HCT116 (cell line): ENCODE measurements at places on chromosomes 5 and 9.

DNA sequence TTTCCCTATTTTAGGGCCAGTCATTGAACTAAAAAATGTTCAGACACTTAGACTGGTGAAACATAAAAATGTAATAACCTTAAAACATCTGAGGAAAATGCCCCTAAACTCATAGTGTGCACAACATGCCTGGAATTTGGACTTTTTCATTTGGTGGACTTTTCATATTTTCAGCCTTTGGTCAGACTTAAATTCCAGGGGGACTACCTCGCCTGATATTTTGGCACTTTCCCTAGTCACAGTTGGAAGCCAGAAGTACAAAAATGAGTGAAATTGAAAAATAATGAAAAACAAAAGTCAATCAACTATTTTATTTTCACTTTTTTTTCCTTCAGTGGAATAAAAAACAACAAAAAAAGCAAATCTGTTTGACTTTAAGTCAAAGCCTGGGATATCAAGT is 256.2 kb downstream of the ACTL7B start:
- no peak for DNase-seq
- no peak overlapping the region for H3K4me3 ChIP-seq
- H3K27me3 ChIP-seq = no peaks in the 10 kb centered on the region

GRCh38 chr5:68021916-68022315 is 193.6 kb upstream of the PIK3R1 start:
- H3K27me3 ChIP-seq = no peaks in the 10 kb centered on the region
- no peak for DNase-seq
- no peak overlapping the region for H3K4me3 ChIP-seq
- no peak overlapping the region for H3K27ac ChIP-seq
- no peaks in the 10 kb centered on the region for H3K4me1 ChIP-seq

DNA sequence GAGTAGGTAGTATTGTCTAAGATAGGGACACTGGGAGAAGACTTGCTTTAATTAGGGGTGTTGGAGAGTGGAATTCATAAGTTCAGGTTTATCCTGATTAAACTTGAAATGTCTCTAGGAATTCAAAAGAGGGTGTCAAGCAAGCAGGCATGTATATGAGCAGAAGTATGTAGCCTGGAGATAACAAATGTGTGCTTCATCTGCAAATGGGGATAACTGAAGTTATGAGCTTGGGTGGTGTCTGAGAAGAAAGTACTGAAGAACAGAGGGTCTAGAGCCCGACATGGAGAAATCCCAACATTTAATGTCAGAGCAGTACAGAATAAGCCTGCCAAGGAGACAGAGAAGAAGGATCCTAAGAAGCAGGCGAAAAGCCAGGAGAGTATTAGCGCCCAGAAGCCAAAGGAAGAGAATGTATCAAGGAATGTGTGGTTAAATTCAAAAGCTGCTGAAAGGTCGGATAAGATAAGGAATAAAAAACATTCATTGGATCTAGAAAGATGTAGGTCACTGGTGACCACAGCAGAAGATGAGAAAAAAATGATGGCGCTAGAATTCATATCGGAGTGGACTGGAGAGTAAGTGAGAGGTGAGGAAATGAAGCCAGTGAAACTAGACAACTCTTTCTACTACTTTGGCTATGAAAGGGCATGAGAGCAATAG is 401.5 kb upstream of the PIK3R1 start:
- H3K4me3 ChIP-seq = no peak overlapping the region
- no peaks in the 10 kb centered on the region for H3K36me3 ChIP-seq
- H3K27ac ChIP-seq = no peak overlapping the region
- no peaks in the 10 kb centered on the region; the same call in 1 of the 2 replicates for H3K27me3 ChIP-seq
- H3K4me1 ChIP-seq = no peaks in the 10 kb centered on the region

- no peak for DNase-seq
- no peaks in the 10 kb centered on the region for H3K4me1 ChIP-seq
- no peak overlapping the region for H3K4me3 ChIP-seq
- H3K36me3 ChIP-seq = no peaks in the 10 kb centered on the region
- no peaks in the 10 kb centered on the region for H3K27me3 ChIP-seq
These were observed 327.8 kb downstream of the TMEM167A start for GRCh38 chr5:82749461-82749820.

DNA sequence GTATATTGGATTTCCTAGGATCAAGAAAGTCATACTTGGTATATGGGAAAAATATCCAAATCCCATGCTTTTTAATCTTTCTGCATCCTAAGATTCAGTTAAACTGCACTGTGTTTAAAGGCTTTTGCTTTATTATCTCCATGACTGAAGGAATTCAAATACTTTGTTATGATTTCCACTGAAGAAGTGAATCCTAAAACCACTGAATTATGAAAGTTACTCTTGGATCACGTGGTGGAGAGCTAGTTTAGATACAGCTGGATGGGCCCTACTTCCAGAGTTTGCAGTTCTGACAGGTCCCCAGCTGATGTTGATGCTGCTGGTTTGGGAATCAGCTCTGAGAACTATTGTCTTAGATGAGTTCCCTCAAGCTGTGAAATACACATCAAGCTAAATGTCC is 5.0 kb downstream of the DAB2 start:
- H3K4me3 ChIP-seq = no peak overlapping the region
- H3K36me3 ChIP-seq = no peaks in the 10 kb centered on the region
- no peak for DNase-seq
- no peak overlapping the region for H3K27ac ChIP-seq
- peaks cover 8% of the 10 kb centered on the region for H3K4me1 ChIP-seq

DNA sequence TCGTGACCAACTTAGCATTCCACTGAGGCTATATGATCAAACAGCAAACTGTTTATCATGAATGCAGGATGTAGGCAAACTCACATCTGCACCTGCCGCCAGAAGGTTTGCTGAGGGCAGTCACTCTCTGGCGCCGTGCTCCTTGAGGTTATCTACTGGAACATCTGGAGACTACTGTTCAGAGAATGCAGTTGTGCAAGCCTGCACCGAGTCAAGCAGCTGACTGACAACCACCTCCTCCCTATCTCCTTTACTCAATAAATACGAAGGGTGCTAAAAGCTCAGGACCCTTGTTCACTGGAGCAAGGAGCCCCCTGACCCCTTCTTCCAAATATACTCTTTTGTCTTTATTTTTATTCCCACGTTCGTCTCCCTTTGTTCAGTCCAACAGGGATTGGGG is 27.1 kb downstream of the CCDC125 start:
- no peak for DNase-seq
- H3K4me1 ChIP-seq = no peaks in the 10 kb centered on the region
- H3K4me3 ChIP-seq = no peak overlapping the region
- peaks cover 2% of the 10 kb centered on the region; the same call in 1 of the 2 replicates for H3K36me3 ChIP-seq
- H3K27me3 ChIP-seq = no peaks in the 10 kb centered on the region
- H3K27ac ChIP-seq = no peak overlapping the region

DNA sequence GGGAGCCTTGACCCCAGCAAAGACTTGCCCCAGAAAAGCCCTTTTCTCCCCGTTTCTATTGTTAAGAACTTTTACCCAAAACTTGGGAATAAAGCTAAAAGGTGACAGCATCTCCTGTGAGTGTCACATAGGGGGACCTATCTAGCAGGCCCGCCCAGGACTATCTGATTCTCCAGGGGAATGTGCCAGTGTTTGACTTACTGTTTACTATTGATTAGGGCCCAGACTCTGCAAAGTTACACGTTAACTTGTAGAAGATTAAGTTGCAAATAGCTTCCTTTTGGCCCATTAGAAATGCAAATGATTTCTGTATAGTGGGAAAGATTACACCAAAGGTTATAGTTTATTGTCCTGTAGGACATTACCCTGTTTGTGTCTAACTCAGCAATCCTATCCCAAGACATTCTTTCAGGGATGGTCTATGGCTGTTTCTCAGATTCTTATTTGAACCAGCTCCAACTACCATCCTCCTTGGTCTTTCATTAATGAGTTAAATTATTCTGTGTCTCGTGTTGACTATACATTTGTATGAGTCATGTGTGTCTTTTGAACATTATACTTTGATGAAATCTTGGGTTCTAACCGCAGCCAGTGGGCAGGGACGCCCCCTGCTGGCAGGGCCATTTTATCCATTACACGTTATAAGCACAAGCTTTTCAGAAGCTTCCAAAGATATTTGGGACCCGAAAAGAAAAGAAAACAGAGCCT is 60.7 kb downstream of the HRH2 start:
- H3K4me1 ChIP-seq = no peaks in the 10 kb centered on the region
- no peak overlapping the region for H3K27ac ChIP-seq

- H3K27me3 ChIP-seq = no peaks in the 10 kb centered on the region
- no peaks in the 10 kb centered on the region for H3K36me3 ChIP-seq
- H3K4me1 ChIP-seq = peaks cover 92% of the 10 kb centered on the region
- peak overlapping the region; percentile 58 for H3K27ac ChIP-seq
- H3K4me3 ChIP-seq = no peak overlapping the region
These were observed 36.5 kb upstream of the RAD23B start for GRCh38 chr9:107246259-107247254.

DNA sequence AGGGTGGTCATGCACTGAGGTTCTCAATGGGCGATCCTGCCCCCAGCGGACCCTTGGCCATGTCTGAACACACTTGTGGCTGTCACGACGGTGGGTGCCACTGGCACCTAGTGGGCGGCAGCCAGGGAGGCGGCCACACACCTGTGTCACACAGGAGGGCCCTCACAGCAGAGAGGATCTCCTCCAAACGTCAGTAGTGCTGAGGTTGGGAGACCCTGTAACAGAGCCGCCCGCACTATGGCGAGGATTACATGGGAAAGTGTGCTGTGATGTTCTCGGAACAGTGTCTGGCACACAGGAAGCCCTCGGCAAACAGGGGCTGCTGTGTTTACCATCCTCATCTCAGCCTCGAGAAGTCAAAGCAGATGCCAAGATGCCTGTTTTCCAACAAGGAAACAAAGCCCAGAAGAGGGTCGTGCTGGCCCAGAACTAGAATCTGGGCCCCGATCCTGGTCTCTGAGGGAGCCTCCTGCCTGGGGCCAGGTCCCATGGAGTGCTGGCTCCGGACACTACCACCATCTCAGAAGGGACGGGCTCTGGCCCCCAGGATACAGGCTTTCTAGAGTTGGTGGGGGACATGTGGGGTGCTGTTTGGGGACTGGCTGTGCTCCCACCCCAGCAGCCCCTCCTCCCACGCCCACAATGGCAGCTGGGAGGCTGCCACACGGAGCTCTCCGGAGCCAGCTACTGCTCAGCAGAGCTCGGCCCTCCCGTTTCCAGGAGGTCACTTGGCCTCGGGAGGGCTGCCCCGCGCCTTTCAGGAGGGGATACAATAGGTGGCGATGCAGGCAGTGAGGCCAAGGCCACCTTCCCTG is 48.2 kb downstream of the DBH start:
- no peak for DNase-seq
- H3K36me3 ChIP-seq = no peaks in the 10 kb centered on the region
- no peaks in the 10 kb centered on the region for H3K4me1 ChIP-seq
- H3K27me3 ChIP-seq = no peaks in the 10 kb centered on the region
- H3K4me3 ChIP-seq = no peak overlapping the region

DNA sequence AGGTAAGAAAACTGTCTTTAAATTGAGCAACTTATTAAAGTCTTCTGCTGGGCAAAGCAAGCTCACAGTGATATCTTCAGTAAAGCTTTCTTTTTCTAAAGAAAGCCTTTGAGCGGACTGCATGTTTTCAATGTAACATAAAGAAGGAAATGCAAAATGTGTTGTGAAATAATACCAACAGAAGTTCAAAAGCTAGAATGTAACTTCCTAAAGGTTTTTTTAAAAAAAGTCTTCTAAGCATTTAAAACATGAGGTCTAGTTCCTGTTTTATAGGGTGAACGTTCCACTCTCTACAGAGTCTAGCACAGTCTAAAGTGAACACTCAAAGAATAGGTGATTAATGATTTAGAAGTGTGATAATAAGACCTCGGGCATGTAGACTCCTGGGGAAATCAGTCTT is 62.9 kb downstream of the DENND1A start:
- no peak overlapping the region for H3K27ac ChIP-seq
- H3K4me1 ChIP-seq = peaks cover 2% of the 10 kb centered on the region; the same call in 1 of the 2 replicates
- H3K27me3 ChIP-seq = no peaks in the 10 kb centered on the region
- H3K36me3 ChIP-seq = no peaks in the 10 kb centered on the region
- no peak overlapping the region for H3K4me3 ChIP-seq

- H3K27ac ChIP-seq = no peak overlapping the region
- no peaks in the 10 kb centered on the region for H3K4me1 ChIP-seq
- H3K27me3 ChIP-seq = no peaks in the 10 kb centered on the region
- no peak overlapping the region for H3K4me3 ChIP-seq
- H3K36me3 ChIP-seq = no peaks in the 10 kb centered on the region
- DNase-seq = no peak
These were observed 79.3 kb upstream of the MAP3K1 start for GRCh38 chr5:56735849-56736641.

- DNase-seq = no peak
- H3K36me3 ChIP-seq = no peaks in the 10 kb centered on the region
- no peak overlapping the region for H3K4me3 ChIP-seq
- peaks cover 5% of the 10 kb centered on the region; the same call in 1 of the 2 replicates for H3K4me1 ChIP-seq
These were observed 51.9 kb downstream of the MAPKAP1 start for GRCh38 chr9:125655066-125655633.

DNA sequence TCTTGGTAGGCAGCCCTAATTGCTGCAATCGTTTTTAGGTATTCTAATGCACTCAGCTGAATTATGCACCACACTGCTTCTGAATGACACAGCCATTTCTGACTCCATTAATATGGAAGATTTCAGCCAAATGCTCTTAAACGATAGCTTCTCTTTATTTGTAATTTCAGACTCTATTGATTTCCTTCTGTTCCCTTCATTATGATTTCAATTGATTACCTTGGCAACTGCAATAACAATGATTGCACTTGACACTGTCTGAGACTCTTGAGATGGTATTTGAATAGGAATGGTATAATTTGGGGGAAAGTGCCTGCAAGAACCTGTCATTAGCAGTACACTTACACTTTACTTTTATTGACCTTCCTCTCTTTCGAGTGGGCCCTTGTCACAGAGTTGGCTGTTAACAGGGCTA is 296.1 kb upstream of the DMAC1 start:
- no peak for DNase-seq
- no peak overlapping the region for H3K4me3 ChIP-seq
- no peaks in the 10 kb centered on the region for H3K36me3 ChIP-seq
- no peaks in the 10 kb centered on the region for H3K4me1 ChIP-seq
- no peaks in the 10 kb centered on the region for H3K27me3 ChIP-seq

- H3K27me3 ChIP-seq = no peaks in the 10 kb centered on the region
- H3K4me1 ChIP-seq = no peaks in the 10 kb centered on the region
- no peak for DNase-seq
- H3K4me3 ChIP-seq = no peak overlapping the region
- no peak overlapping the region for H3K27ac ChIP-seq
These were observed 23.5 kb upstream of the CARTPT start for GRCh38 chr5:71695595-71695994.

DNA sequence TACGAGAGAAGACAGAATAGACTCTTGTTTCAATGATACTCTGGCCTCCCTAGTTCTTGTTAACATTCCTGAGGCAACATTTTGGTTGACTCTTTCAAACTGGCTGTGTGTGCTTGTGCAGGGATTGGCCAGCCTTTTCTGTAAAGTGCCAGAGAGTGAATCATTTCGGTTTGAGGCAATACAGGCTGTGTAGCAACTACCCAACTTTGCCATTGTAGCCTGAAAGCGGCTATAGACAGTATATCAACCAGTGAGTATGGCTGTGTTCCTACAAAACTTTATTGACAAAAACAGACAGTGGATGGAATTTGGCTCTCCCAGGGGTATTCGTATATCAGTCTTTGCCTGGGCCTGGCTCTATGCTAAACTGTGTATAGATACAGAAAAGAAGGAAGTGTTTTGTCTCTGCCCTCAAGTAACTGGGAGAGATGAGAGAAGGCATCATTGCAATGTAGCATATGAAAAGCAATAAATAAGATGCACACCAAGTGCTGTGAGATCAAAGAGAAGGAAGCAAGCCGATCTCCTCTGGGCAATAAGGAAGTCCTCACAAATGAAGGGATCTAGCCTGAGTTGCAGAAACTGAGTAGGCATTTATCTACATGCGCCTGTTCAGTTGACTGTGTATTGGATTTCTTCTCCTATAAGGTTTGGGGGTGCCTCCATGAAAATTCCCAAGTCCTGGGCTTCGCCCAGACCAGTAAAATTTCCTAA is 568.0 kb upstream of the KLF4 start:
- H3K27ac ChIP-seq = peak overlapping the region; percentile 11; the same call in 1 of the 2 replicates
- DNase-seq = no peak
- peaks cover 81% of the 10 kb centered on the region for H3K4me1 ChIP-seq
- peak overlapping the region; percentile 31 for H3K4me3 ChIP-seq
- no peaks in the 10 kb centered on the region for H3K27me3 ChIP-seq
- no peaks in the 10 kb centered on the region for H3K36me3 ChIP-seq
